ENCODE measurements at places on chromosomes 1 and 21.

GRCh38 chr1:18724801-18725200 is 94.2 kb downstream of the PAX7 start:
- no peak for DNase-seq

DNA sequence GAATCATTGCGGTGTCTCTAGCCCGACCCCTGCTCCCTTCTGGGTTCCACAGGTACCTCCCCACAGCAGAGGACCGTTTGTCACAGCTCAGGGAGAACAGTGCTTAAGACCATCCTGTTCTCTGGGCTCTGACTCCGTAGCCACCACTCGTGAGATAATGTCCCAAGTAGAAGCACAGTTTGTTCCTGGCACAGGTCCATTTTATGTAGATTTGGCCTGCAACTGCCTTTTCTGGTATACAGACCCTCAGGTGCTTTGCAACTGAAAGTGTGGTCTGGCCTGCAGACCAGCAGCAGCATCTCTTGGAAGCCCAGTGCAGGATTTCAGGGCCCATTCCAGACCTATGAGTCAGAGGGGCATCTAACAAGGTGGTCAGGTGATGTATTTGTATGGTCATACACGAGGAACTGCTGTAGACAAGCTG is 28.4 kb upstream of the TMEM125 start:
- DNase-seq = peak; percentile 43

GRCh38 chr21:25186273-25186672 is 421.0 kb downstream of the MRPL39 start:
- DNase-seq = no peak

GRCh38 chr1:95195046-95195445 is 39.0 kb upstream of the RWDD3 start:
- no peak for DNase-seq

- no peak for DNase-seq
These were observed 40.1 kb upstream of the FOXO6 start for GRCh38 chr1:41320895-41321676.

DNA sequence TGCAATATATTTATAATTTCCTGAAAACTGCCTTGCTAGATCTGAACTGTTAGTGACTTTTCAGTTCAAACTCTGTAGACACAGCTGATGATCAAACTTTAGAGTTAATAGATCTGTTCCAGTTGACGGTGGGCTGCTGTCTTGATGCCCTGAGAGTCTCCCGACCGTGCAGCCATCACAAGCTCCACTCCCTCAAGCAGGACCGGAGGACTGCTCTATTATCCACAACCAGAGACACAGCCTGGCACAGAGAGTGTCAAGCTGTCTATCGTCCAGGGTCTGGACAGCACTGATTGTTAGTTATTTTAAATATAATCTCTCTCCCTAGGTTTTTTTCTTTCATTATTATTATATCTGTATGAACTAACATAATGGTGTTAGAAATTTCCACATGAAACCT is 8.0 kb downstream of the CHODL start:
- DNase-seq = no peak

GRCh38 chr1:53888681-53889080 is 916 bp downstream of the YIPF1 start:
- no peak for DNase-seq

GRCh38 chr1:30250984-30251850 is 472.2 kb downstream of the MATN1 start:
- no peak for DNase-seq

DNA sequence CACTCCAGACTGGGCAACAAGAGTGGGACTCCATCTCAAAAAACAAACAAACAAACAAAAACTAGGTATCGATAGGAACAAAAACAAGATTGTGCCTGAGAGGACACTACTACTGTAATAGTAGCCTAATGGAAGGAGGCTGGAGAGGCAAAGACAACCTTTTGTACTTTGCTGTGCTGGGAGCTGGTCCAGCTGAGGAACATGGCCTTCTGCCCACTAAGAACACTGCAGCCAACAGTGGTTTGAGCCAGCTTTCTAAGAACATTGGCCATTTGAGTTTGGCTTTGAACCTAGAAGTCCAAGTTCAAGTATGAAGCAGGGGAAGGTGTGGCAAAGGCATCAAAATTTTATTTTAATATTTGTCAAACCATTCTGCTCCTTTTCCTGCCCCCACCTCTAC is 22.7 kb upstream of the RGS8 start:
- no peak for DNase-seq

DNA sequence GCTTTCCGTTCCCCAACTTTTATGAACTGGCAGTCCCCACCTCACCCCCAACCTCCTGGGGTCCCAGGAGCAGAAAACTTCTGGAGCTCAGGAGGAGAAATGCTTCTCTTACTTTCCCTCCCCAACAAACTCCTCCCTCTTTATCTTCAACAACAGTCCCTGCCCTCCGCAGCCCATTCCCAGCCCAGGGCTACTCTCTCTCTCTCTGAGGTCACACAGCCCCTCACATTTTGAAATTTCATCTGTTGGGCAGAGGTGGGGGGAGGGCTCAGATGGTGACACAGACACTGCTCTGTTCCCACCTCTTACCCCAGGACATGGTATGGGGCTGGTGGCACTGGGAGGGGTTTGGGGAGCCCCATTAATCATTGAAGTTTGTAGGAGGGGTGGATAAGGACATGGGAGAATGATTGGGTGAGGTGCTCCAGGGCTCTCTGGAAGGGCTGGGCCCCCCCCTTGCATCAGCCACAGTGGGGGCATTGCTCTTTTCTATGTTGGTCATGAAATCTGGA is 6.0 kb downstream of the PIK3CD start:
- DNase-seq = no peak

DNA sequence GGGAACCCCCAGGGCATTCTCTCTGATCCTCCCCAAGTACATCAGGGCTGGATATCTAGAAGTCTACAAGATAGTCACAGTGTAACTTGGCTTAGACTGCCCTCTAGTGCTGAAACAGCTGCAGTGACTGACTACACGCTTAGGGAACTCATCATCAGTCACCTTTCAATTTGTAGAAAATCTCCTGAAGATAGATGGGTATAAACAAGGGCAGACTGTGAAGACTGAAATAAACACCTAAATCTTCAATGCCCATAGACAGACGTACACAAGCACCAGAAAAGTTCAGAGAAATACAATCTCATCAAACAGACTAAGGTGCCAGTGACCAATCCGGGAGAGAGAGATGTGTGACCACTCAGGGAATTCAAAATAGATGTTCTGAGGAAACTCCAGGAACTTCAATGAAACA is 46.6 kb downstream of the PACC1 start:
- peak; percentile 38 for DNase-seq

DNA sequence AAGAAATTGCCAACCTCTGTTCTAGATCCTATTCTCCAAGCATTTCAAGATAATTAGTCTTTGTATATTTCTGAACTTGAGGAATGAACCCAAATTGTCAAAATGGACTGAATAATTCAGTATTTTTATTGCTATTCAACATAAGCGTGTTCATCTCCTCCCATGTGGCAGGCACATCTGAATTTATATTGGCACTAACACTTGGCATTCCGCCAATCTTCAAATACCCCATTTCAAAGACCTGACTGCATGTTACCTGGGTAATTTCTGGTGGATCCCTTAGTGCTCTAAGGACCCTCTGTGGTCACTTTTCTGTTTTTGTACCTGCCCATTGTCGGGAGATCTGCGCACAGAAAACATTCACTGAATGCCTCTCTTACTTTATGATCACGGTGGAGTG is 66.6 kb downstream of the BACE2 start:
- DNase-seq = no peak

DNA sequence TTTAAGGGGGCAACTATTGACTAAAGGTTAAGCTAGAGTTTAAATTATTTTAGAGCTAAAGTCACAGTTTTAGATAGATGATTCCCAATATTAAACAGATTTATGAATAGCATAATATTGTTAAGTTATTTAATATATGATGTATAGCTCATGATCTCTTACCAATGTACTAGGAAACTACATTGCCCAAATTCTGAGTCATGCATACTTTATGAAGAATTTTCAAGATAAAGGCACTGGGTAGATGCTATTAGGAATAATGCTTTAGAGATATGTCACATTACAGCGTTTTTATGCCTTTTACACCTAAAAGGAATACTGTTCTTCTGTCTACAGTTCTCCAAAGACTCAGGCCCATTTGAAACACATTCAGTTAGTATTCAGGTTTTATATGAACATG is 215.1 kb downstream of the NCAM2 start:
- DNase-seq = no peak

- peak; percentile 58 for DNase-seq
These were observed 14.7 kb downstream of the ZBTB7B start for GRCh38 chr1:155017041-155017945.

Measured in HS-5 (cell line).